ENCODE measurements at places on chromosomes 16 and 17.

- no peak for DNase-seq
Observed at GRCh38 chr17:62901544-62901943, 64.5 kb upstream of the TANC2 start.

GRCh38 chr17:46202424-46202823, 9.2 kb upstream of the KANSL1 start:
- no peak for DNase-seq

- no peak for DNase-seq
Observed at GRCh38 chr17:68460715-68461114, 3.4 kb upstream of the WIPI1 start.

DNA sequence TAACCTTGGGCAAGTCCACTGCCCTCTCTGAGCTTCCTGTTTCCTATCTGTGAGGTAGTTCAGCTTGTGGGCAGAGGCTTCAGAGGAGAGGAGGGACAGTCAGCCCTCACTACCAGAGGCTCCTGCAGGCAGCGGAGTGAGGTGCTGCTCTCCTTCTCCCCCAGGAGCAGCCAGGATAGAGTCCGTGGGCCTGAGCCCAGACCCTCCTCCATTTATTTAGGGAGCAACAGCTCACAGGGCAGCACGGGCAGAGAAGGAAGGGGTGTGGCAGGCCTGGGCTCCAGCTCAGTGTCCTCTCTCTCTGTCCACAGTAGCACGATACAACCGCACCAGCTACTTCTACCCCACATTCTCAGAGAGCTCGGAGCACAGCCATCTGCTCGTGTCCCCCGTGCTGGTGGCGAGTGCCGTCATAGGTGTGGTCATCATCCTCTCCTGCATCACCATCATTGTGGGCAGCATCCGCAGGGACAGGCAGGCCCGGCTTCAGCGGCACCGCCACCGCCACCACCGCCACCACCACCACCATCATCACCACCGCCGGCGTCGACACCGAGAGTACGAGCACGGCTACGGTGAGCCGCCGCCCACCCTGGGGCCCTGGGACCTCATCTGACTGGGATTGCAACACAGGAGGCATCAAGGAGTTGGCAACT, 42.3 kb downstream of the BEAN1 start:
- no peak for DNase-seq

- no peak for DNase-seq
Observed at GRCh38 chr16:21590287-21590686, 9.1 kb upstream of the METTL9 start.

GRCh38 chr17:7575481-7575883, 4.0 kb upstream of the CD68 start:
- no peak for DNase-seq

GRCh38 chr17:41667280-41668041, 21.2 kb upstream of the EIF1 start:
- no peak for DNase-seq

GRCh38 chr17:30433514-30433913, 43.7 kb upstream of the GOSR1 start:
- no peak for DNase-seq

DNA sequence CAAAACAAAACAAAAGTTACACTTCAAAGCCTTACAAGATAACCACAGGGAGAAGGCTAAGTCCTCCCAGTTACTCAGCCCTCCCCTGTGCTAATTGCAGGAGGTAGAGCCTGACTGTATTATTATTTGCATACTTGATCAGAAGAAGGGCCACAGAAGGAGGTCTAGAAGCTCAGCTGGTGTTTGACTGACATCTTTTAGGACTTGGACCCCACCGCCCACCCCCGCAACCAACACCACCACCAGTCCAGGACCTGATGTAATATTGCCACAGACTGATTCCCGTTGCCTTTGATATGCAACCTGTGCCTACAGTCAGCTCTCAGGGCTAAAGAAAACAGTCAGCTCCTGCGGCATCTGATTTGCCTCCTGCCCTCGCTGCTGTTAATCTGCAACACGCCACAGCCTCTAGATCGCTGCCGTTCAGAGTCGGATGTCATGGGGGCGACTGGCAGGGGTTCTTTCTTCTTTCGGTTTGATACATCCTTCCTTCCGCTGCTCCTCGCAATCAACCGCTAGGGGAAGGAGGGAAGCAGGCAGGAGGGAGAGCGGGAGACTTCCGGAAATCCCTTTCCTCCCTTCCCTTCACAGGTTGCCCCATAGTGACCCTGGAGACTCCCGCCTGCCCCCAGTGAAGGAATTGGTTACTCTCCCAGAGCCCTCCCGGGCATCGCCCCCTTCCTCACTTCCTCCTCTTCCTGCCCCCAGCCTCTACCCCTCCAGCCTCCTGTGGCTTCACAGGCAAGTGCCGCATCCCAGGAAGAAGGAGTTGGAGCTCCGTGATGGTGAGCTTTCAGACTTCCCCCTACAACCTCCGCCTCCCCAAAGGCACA, 90.5 kb upstream of the SOX9 start:
- peak; percentile 55 for DNase-seq

DNA sequence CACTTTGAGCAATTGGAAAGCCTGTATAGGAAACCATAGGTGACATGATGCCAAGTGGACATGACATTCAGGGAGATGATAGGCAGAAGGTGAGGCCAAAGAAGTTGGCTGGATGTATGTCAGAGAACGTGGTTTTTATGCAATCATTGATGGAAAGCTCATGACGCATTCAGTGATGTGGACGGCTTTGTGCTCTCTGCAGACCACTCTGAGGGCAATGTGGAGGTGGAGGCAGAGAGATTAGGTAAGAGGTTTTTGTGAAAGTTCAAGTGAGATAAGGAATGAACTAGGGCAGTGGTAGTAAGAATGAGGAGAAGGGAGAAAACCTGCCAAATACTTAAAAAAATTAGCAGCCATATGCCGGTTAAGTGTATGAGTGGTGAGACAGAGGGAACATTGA, 99.0 kb downstream of the PRKCA start:
- no peak for DNase-seq

DNA sequence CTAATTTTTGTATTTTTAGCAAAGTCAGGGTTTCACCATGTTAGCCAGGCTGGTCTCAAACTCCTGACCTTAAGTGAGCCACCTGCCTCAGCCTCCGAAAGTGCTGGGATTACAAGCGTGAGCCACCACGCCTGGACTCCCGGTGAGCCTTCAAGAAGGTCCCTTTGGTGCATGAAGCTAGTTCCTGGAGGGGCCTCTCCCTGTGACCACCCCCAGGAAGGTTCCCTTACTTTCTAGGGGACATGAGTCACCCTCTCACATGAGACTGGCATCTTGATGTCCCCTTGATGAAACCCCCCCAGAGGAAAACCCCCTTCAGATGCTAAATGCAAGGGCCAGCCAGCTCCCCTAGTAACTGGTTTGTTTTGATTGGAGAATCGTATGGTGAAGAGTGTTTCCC, 12.8 kb downstream of the CARHSP1 start:
- no peak for DNase-seq

DNA sequence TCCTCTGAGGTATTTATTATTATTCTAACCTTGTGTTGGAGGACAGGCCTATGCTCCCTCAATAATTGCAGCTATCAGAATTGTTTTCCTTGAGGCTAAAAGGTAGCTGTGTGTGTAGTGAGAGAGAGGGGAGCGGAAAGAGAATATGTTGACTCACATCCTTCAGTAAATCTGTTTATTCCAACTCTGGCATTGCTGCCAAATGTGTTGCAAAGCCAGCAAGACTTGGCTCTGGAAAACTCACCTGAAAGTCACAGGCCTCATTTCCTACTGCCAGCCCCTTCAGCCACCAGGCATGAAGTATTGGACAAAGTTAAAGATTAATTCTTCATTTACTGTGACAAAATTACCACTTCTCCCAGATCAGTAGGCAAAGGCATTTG, 9.6 kb downstream of the CA10 start:
- DNase-seq = no peak

DNA sequence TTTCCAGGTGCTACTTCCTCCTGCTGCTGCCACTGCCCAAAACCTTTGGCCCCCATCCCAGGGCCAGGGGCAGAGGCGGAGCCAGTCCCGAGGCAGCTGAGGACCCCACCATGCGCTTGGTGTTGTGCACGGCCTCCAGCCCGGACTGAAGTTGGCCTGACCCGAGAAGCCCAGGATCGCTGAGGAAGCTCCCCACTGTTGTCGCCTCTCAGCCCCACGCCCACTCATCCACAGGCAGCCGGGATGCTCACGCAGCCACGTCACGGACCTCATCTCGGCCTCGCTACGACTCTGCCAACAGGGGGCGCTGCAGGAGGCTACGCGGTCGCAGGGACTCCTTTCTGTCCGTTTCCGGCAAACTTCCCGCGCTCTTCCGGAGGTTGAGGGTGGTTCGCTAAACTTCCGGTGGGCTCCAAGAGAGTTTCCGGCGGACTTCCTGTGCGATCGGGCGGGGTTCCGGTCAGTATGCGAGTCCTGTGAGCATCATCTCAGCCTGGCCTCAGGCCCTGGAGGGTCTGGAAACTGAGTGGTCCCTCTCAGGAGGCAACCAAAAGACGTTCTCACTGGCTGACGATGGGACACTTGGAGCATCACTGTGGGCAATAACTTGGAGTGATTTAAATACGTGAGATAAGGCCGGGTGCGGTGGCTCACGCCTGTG, 12.4 kb downstream of the ZG16B start:
- DNase-seq = no peak

Measured in left renal pelvis (tissue), 4 donors.